ENCODE measurements at places on chromosomes 6 and 20.

DNA sequence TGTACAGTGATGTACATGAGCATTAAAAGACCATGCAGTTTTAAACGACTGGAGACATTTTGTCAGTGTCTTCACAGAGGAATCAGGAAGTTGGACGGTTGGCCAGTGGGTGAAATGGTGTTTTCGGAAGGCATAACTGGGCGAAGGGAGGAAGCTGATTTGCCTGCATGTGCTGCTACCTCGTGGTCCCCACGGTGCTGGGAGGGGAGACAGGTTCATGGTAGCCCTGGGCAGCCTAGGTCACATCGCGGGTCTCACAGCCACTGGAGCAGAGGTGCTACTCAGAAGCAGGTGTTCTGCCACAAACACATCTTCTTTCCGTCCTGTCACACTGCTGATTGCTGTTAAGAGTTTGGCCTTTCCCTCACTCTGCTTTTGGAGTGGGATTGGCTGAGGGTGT lies 35.2 kb downstream of the HIVEP1 start:
- DNase-seq, result no peak

DNA sequence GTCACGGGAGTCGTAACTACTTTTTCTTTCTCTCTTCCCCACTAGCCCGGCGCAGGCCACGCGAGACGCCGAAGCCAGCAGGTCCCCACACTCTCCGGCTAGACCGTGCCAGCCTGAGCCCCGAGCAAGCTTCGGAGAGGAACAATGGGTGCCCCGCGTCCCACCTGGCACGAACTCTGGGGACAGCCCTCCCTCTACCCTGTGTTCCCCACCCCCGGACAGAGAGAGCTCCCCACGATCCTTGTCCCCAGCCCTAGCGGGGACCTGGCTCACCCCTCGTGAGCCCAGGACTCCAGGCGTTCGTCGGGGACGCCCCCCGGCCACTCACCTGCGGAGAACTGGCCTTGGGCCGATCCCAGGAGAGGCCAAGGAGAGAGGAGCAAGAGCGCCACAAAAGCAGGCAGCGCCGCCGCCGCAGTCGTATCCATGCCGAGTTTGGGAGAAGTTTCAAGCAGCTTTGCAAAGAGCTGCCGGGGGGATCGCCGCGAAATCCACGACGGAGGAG lies 416 bp downstream of the PTPRK start:
- no peak for DNase-seq

DNA sequence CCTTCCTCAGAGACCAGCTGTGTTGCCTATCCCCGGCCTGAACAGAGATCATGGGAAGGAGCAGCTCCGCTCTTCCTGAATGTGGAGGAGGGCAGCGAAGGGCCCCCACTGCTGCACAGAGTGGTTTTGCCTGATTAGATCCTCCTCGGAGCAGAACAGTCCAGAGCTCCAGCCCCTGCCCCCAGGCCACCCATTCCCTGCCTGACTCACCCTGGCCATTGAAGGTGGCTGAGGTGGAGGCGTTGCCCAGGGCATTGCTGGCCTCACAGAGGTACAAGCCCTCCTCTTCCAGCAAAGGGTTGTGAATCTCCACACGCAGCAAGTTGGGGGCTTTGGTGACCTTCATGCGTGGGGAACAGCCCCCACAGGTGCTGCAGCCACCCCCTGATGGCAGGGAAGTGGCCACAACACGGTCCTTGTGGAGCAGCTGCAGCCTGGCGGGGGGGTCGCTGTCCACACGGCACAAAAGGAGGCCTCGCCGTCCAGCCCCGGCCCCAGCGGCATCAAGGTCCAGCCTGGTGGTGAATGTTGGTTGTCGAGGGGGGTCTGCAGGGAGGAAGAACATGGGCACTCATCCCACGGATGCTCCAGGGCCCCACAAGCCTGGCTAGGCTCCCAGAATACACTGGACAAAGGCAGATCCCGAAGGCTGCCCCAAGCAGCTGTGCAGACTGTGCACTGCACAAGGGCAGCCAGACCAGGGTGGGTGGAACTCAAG lies 14.7 kb downstream of the SIGLEC1 start:
- DNase-seq, result no peak

GRCh38 chr6:88208726-88209125 lies 42.6 kb upstream of the CNR1 start:
- no peak for DNase-seq

- no peak for DNase-seq
Measured at GRCh38 chr6:170280689-170281045, 10.2 kb downstream of the DLL1 start.

GRCh38 chr6:148866657-148867268 lies 119.9 kb downstream of the UST start:
- no peak for DNase-seq

DNA sequence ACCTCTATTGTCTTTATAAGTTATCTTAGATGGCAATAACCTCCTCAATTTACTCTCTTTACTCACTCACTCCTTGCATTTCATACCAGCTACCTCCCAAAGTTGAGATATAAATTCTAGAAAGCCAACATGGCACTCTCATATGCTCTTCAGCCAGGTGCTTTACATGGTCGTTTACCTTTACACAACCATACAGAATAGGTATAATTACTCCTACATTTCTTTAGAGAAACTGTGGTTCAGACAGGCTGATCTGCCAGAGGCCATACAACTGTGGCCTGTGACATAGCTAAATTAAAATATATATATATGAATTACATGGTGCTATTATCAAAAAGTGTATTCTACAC lies 45.7 kb downstream of the HBS1L start:
- DNase-seq, result no peak

DNA sequence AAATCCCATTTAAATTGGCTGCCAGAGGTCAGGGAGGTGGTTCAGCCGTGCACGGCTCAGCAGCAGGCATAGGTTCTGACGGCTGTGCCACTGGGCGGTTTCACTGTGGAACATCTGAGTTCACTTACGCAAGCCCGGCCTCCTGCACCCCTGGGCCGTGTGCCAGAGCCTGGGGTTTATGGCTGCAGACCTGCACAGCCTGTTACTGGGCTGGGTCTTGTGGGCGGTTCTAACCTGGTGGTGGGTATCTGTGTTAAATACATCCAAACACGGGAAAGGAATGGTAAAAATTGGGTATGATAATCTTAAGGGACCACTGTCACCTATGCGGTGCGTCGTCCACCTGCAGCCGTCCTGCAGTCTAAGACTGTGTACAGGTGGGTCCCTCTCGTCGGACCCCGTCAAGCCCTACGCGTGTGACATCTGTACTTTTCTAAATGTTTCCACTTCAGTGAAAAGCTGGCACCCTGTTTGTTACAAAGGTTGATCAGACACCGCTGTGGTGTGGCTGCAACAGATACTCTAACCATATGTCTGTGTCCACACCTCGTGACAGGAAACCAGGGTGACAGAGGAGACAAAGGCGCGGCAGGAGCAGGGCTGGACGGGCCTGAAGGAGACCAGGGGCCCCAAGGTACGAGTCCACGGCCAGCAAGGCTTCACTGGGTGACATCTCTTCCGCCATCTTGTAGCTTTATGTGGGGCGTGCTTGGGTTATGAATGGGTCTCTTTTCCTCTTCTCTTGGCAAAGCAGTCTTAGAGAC lies 21.5 kb downstream of the COL9A3 start:
- DNase-seq, result no peak

DNA sequence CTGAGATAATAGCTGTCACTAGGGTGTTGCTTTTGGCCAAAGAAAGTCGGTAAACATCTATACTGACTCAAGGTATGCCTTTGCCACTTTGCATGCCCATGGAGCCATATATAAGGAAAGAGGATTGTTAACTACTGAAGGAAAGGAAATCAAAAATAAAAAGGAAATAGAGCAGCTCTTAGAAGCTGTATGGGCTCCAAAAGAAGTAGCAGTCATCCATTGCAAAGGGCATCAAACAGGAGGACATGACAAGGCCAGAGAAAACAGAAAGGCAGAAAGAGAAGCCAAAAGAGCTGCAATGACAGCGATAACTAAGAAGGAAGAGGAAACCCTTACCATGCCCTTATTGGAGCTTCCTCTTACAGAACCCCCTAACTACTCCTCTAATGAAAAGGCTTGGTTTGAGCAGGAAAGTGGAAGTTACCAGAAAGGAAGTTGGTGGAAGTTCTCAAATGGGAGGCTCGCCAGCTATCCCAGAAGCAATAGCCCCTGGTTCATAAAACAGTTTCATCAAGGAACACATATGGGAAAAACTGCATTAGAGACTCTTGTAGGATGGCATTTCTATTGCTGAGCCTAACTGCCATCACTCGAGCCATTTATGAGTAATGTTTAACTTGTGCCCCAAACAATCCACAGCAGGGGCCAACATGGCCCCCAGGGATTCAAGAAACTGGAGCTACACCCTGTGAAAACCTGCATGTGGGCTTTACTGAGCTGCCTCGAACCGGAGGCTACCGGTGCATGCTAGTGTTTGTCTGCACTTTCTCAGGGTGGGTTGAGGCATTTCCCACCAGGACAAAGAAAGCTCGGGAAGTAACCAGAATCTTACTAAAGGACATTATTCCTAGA lies 7.0 kb downstream of the IL22RA2 start:
- DNase-seq, result no peak

DNA sequence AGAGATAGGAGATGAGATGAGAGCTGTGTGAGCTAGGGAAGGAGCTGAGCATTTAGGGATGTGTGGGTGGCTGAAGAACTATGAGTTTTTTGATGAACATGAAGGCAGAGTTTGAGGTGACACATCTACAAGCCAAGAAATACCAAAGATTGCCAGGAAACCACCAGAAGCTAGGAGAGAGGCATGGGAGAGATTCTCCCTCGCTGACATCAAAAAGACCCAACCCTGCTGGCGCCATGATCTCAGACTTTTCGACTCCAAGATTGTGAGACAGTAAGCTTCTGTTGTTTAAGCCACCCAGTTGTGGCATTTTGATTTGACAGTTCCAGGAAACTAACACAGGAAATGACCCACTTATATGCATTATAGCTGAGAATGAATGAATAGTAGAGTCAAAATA lies 790.9 kb downstream of the TFAP2A start:
- no peak for DNase-seq

DNA sequence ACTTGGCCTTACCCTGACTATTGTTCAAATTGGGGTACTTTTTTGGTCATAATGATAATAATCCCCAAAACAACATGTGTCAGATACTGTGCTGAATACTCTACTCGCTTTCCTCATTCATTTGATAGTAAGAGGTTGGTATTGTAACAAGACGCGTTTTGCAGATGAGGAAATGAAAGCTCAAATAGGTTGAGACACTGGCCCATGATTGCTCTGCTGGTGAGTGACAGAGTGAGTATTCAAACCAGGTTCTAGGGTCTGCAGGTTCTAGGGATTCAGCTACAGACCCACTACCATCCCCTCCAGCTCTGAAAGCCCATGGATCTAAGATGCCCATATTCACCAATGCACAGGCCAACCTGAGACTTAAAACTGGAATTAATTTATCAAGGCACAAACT lies 1.3 kb upstream of the ENPP4 start:
- DNase-seq, result no peak

DNA sequence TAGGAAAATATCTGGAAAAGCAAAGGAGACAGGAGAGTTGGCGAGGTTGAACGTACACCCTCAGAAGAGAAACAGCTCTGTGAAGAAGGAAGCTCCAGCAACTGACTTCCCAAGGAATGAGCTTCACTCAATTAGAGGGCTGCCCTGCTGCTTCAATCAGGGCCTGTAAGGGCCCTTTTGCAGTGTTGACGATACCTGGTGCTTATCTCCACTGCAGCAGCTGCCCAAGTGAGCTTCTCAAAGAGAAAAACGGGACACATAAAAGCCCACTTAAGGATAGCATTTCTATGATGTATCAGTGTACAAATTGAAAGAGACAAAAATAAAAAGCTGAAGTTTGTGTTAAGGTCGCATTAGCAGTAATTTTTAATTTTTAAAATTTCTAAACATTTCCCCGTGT lies 16.4 kb downstream of the SEC63 start:
- no peak for DNase-seq

DNA sequence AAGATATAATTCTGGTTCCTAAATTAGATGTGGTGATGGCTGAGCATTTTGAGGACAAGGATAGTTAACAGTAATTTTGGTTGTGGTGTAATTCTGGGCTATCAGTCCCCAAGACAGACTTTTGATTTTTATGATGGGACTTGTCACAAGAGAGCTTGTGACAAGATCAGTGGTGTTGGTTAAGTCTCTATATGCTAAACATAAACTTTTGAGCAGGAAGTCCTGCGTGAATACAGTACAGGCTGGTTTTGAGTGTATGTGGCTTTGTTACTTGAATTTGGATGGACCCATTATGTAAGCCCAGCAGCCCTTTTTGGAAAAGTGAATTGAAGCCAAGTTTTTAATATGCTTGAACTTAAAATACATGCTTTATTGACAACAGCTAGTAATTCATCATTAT lies 38.9 kb downstream of the HECA start:
- no peak for DNase-seq

DNA sequence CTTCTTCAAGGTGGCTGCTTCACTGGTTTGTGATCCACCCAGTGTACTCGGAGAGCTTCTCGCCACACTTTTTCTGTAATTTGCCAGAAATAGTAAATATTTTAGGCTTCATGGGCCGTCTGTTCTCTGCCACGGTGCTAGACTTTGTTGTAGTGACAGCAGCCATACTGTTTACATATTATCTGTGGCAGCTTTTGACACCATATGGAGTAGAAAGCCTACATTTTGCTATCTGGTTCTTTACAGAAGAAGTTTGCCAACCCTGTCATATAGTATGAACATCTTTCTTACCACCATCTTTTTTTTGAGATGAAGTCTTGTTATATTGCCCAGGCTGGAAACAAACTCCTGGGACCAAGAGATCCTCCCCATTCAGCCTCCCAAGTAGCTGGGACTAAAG lies 32.5 kb downstream of the FAM209B start:
- DNase-seq, result no peak

DNA sequence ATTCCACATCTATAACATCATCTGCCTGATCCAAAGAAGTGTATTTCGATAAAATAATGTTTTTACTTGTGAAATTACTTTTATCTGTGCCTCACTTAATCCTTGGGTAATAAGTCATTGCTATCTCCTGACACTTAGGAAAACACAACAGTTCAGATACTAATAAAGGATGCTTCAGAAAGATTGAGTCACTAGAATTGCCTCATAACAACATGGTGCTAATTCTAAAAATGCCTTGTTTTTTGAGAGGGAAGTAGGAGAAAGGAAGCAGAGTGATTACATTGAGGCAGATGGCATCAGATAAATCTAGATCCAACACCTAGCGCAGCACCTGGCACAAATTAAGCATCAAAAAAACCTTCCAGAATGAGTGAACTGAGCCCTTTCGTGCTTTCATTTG lies 69.0 kb downstream of the NCOA7 start:
- DNase-seq, result no peak

- DNase-seq, result no peak
Measured at GRCh38 chr20:54148947-54149764, 24.6 kb downstream of the CYP24A1 start.

DNA sequence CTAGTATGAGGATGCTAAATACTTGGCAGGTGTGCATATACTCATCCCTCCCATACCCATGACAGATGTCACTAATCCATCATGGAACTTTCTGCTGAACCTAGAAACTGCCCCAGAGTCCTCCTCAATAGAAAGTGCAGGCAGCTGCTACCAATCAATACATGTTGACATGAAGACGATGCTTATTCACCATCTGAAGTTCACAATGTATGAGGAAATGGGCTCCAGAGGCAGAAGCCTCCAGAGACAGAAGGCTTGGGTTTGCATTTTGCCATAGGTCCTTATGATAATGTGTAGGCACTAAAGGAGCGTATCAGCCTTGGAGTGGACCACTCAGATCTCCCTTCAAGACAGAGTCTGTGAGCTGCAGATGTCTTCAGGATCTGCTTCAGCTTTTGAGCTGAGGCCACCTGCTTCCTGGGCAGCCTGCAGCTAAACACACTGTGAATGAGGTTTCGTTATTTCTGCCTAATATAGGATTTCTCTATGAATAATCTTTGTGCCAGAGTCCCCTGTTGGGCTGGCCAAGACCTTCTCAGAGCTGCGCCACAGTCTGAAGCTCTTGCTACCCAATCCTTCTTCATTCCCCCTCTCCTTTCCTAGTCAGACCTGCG lies 7.5 kb upstream of the KIAA1755 start:
- DNase-seq, result no peak
